ENCODE measurements at places on chromosomes 5 and 9.

- no peak for DNase-seq
Measured at GRCh38 chr5:134509308-134510040, 16.0 kb upstream of the JADE2 start.

DNA sequence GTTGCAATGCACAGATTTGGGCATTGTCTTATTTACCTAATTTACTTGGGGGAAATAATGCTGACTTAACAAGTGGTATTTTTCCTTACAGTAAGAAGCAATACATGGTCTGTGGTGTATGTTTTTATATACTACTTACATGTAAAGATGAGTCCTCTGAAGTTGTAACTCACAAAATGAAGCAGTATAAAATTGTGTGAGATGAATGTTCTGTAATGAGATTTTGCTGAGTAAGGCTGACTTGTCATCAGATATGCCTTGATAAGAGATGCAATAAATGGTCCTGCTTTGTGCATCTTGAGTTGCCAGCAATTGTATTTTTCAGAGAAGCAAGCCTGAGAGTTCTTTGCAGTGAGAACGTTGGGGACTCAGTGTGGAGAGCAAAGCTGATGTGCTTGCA, 92.2 kb upstream of the GNAQ start:
- no peak for DNase-seq

GRCh38 chr5:35303152-35303551, 72.9 kb upstream of the PRLR start:
- no peak for DNase-seq

DNA sequence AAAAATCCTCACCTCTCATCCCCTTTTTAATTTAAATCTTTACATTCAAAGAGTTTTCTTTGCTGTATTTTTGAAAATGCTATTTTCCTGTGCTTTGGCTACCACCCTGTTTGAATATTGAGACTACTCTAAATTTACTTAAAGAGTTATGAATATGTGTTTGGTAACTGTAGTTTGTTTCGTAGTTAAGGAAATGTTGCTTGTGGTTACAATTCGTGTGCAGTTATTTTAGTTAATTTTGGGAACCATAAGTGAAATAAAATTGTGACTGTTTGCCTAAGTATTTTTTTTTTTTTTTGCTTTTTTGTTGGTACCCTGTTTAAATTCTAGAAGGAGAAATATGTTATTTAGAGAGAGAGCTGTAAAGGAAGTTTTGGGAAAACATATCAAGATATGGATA, 78.7 kb downstream of the XRCC4 start:
- no peak for DNase-seq

DNA sequence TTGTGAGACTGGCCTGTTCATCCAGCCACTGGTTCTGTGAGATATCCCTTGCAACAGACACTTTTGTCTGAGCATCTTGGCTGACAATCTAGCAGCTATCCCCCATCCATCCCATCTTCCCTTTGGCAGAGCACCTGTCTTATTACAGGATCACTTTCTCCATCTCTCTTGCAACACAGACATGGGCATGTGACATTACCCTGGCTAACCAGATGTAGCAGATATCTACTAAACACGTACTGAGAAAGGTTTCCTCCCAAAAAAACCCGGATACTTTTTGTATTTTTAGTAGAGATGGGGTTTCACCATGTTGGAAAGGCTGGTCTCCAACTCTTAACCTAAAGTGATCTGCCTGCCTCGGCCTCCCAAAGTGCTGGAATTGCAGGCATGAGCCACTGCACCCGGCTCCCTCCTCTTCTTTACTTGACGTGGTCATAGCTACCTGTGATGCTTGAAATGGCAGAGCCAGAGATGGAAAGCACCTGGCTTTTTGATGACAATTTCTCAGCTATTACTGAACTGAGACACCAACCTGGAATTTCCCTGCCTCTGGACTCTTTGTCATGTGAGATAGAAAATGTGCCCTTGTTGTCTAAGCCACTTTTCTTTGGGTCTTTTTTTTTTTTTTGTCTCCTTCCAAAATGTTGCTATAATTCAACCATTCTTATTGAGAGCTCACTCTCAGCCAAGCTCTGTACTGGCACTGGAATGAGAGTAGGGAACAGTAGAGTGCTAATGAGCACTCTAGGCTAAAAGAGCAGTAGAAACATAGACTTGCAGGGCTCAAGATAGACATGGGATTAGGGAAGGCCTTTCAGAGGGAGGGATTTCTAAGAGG, 32.6 kb downstream of the FNBP1 start:
- DNase-seq: no peak

- DNase-seq: no peak
Measured at GRCh38 chr9:134404376-134405358, 78.4 kb downstream of the RXRA start.
